ENCODE measurements at places on chromosomes 5 and 9.

GRCh38 chr5:43973318-43973717, 370.3 kb downstream of the NNT start:
- no peak for DNase-seq

- no peak for DNase-seq
These were observed 60.4 kb upstream of the CTSL start for GRCh38 chr9:87665505-87665904.

DNA sequence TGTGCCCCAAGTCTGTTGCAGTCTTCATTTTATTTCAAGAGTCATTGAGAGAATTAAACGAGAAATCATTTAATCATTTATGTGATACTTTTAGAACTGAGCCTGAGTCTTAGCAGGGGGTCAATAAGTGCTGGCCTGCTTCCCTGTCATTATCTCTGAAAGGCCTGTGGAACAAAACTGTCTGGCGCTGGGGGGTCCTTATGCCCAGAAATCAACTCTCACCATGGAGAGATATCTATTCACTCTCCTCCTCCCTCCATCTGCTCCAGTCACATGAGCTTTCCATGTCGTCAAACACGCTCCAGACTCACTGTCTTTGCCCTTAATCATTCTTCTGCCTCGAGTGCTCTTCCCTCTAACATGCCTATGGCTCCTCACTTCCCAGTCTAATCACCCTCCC, 136.8 kb downstream of the ESM1 start:
- no peak for DNase-seq

- DNase-seq: peak; percentile 44
These were observed 84.4 kb upstream of the SPIN1 start for GRCh38 chr9:88303721-88304451.

DNA sequence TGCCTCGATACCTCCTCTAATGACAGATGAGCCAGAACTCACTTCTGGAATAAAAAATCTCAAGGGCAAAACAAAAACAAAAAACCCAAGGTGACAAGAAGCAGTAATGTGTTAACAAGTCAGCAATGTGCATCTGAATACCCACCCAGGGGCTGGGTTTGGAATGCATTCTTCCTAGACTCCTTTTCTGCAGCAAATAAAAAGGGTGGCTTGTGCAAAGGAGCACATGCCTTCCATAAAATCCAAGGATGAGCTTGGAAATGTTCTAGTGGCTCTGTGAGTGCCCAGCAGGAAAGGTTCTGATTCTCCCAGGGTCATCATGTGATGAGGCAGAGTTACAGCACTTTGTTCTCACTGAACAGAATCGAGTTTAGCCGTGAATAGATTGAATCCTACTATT, 599.9 kb downstream of the RAB3C start:
- no peak for DNase-seq

- peak; percentile 10 for DNase-seq
These were observed 48.8 kb upstream of the FREM1 start for GRCh38 chr9:14958989-14959388.

- DNase-seq: no peak
These were observed 21.8 kb downstream of the WHRN start for GRCh38 chr9:114483499-114483898.

DNA sequence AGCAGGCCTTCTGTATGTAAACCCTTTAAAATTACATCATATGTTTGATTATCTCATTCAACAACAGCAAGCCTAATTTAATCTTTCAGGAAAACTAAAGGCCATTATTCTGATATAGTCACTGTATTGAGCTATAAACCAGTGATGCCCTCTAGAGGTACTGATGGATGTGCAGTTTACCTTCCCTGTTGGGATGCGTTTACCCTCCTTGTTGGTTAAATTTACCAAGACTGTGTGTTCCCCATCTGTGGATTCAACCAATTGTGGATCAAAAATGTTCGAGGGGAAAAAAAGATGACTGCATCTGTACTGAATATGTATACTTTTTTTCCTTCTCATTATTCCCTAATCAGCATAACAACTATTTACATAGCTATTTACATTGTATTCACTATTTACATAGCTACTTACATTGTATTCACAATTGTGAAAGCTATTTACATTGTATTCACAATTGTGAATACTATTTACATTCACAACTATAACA, 3.7 kb upstream of the BAAT start:
- DNase-seq: no peak

DNA sequence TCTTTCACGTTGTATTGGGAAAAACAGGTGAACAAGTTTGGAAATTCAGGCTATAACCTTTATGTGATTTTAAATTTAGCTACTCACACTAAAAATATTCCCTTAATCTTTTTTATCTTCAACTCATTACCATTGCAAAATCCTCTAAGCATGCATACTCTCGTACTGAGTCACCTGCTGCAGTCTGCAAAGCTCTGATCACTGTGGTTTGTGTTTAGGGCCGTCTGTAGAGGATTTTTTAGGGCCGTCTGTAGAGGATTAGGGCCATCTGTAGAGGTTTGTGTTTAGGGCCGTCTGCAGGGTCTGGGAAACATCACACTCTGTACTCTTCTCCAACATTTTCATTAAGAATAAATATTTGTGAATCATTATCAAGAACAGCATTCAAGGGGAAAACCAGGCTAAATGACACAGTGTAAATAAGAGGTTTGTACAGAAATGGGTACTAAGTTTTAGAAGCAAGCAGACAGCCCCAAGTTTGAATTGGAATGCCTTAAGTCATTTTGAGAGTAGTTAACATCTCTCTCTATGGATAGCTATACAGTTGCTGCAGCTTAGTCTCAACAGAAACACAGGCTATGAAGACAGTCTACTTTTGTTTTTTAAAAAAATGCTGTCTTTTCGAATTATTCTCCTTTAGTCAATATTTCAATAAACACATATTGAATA, 155.0 kb upstream of the TSLP start:
- no peak for DNase-seq

- no peak for DNase-seq
These were observed 53.0 kb downstream of the ZNF622 start for GRCh38 chr5:16412556-16412955.

DNA sequence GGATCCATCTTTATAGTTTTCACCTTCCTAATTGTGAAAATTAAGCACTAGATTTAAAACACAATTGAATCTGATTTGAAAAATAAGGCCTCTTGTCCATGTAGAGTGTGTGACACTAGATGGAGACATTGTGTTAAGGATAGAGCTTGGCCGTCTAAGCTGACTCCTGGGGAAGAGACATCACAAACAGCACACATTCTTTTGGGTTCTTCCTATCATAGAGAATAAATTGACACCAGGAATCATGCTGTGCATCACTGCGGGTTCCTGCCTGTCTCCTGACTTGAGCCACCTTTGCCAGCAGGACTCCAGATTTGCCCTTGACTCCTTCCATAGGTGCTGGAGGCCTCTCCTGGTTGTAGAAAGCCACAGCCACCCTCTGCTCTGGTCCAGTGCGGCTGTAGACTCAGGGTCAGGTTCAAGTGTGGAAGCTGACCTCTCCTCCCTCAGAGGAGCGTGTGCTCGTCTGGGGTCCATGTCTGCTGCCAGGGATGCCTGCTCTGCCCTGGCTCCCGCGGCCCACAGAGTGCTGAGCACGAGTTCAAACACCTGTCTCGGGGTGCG, 11.2 kb downstream of the ROPN1L start:
- DNase-seq: no peak

- no peak for DNase-seq
These were observed 134.7 kb downstream of the SEMA5A start for GRCh38 chr5:9411142-9411541.

DNA sequence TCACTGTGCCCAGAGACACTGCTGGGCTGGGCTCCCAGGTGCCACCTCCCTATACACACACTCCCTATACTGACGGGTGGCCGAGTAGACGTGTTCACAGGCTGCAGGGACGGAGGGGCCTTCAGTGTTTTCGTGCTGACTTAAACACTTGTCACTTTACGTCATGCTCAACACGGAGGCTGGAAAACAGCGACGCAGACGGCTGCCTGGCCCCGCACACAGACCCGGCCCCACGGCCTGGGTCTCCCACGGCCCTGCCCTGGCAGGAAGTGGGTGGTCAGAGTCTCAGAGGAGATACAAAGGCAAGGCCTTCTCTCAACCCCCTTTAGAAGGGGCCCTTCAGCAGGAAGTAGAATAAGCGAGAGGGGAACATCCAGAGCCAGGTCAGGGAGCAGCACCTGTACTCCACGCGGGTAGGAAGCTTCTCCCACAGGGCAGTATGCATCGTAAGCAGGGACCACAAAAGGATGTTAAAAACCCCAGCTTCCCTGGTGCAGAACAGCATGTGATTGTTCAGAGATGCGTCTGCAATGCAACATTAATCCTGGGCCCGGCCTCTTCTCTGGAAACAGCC, 11.9 kb upstream of the TBC1D9B start:
- DNase-seq: no peak

DNA sequence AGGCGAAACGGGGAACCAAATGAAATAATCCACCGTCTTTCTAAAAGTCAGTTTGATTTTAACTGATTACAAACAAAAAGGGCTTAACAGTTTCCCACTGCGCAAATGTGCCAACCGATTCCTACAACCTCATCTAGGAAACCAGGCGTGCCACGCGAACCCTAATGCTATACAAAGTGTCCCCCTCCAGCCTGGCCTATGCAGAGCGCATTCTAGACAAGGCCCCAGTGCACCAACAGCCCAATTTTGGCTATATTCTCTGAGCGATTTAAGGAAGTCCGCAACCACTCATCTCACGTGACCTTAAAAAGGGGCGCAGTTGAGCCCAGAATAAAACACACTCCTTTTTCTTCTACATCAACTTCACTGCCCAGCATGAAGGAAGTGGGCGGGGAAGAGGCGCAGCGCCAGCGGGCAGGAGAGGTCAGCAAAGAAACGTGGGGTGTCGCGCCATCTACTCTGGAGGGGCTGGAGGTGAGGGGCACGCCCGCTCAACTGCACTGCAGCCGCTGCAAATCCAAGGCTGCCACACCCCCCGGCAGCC, 779 bp downstream of the FAM13B start:
- peak; percentile 19 for DNase-seq

- no peak for DNase-seq
These were observed 830 bp downstream of the S100Z start for GRCh38 chr5:76850543-76851145.

DNA sequence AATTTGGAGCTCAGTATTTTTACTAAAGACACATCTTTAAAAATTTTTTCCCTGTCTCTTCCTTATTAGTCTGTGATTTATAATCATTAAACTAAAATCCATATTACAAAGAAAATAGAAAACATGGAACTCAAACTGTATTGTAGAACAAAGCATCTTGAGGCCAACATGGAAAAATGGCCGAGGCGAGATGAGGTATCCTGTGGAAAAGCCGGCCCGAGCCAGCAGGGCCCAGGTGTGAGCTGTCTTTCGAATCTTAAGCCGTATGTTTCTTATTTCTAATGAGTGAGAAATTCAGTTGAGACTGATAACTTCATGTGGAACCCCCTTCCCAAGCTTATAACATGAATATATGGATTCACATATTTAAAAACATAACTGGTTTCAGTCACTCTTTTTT, 170.4 kb upstream of the OTULINL start:
- no peak for DNase-seq

DNA sequence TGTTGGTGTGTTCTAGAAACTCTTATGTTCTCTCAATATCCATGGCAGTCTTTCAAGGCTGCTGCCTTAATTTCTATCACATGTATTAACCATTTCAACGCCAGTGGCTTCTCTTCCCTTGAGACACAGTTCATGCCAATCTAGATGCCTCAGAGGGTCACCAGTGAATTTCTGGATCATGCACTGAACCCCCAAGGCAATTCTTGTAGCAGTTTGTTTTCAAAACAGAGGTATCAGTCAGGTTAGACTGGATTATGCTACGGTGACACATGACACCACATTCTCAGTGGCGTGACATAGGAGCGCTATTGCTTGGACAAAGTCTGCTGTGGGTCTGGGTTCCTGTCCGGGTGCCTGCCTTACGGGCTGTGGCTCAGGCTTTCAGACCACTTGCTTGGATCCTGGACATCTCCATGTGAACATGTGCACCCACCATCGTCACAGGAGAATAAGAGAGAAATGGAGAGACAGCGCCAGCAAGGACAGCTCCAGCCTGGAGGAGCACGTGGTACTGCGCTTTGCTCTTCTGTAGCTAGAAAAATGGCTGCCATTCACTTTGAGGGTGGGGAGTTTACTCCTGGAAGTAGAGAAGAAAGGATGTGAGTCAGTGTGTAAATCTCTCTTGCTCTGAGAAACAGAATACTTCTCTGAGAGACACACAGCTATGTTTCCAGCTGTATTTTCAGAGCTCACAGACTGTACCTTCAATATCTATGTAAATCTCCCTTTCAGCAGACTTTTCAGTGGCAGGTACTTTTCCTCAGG, 329.3 kb upstream of the ADCY2 start:
- no peak for DNase-seq

DNA sequence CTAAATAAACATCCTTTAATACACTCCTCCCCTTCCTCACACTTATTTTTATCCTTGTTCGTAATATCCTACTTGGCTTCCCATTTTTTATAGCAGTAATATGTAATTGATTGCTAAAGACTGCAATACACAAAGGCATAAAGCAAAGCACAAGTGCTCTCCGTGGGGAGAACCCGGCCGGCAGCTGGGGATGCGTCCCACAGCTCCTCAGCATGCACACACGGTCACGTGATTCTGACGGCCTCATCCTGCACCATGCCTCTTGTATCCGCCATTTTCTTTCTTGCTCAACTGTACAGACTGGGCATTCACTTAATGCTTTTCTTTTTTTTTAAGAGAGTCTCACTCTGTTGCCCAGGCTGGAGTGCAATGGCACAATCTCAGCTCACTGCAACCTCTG, 2.8 kb downstream of the BRD3OS start:
- DNase-seq: no peak

DNA sequence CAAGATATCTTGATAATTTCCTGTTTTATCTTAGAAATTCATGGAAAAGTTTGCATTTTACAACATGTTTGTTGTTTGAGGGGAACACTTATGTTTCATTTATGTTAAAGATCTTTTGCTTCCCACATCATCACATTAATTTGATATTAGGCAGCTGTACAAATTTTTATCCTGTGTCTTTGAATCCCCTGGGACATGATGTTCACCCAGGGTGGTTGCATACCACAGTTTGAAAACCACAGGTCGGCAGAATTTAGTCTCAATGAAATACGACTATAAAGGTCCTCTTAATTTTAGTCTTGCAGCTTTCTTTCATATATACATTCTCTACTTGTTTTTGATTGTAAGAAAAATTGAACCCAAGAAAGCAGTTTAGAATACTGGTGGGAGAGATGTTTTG, 3.7 kb downstream of the NAA35 start:
- DNase-seq: no peak
